ENCODE measurements at places on chromosomes 7 and 10.

- DNase-seq, result no peak
Observed at GRCh38 chr10:100158044-100158805, 27.6 kb downstream of the ERLIN1 start.

- DNase-seq, result no peak
Observed at GRCh38 chr10:132368881-132369635, 27.9 kb upstream of the PWWP2B start.

DNA sequence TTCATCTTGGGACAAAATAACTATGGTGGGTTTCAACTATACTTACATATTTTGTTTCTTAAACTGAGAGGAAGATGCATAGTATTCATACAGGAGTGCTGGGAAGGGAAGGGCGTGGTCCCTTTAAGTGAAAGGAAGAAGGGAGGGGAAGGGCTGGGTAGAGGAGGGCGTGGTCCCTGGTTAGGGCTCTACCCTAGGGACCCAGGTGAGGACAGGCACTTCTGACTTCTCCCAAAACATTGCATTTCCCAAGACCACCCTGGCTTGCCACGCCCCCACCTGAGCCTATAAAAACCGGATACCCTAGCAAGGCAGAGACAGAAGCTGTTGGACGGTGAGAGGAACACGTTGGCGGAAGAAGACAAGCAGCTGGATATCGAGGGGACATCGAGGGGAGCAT is 157.6 kb upstream of the PLXNA4 start:
- DNase-seq, result no peak

- no peak for DNase-seq
Observed at GRCh38 chr10:6141296-6142151, 52.7 kb downstream of the RBM17 start.

- no peak for DNase-seq
Observed at GRCh38 chr7:112422842-112423496, 27.3 kb upstream of the IFRD1 start.

GRCh38 chr7:80445351-80445750 is 66.5 kb downstream of the GNAT3 start:
- no peak for DNase-seq

DNA sequence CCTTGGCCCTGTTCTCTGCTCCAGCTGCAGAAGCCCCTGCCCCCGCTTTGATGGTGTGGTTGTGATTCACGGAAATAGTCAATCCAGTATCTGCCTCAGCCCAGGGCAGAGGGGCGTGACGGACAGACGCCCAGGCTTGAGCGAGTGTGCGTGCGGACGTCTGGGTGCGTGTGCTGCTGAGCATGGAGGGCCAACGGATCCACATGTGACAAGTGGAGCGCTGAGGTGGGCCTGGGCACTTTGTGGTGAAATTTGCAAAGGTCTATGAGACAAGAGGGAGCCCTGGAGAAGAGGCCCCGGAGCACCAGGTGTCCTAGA is 94.4 kb downstream of the WDR37 start:
- DNase-seq, result no peak

DNA sequence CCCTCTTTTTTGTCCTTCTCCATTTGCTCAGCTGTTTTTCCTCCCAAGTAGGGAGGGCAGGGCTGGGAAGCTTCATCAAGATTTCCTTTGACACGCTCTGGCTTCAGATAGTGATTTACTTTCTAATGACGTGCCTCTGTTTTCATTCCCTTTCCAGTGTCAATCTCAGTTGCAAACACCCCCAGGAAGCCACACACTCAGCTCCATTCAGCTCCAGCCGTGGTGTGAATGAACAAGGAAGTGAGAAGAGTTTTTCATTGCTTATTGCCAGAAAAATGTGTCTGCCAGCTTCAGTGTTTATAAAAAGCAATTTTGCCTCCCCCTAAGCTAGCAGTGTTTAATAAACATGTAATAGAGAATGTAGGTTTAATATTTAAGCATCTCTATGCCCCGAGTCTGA is 108.7 kb upstream of the DPP6 start:
- DNase-seq, result no peak

GRCh38 chr7:137091396-137091795 is 222.9 kb downstream of the CHRM2 start:
- no peak for DNase-seq

- DNase-seq, result no peak
Observed at GRCh38 chr10:113176652-113177155, 226.7 kb downstream of the TCF7L2 start.

DNA sequence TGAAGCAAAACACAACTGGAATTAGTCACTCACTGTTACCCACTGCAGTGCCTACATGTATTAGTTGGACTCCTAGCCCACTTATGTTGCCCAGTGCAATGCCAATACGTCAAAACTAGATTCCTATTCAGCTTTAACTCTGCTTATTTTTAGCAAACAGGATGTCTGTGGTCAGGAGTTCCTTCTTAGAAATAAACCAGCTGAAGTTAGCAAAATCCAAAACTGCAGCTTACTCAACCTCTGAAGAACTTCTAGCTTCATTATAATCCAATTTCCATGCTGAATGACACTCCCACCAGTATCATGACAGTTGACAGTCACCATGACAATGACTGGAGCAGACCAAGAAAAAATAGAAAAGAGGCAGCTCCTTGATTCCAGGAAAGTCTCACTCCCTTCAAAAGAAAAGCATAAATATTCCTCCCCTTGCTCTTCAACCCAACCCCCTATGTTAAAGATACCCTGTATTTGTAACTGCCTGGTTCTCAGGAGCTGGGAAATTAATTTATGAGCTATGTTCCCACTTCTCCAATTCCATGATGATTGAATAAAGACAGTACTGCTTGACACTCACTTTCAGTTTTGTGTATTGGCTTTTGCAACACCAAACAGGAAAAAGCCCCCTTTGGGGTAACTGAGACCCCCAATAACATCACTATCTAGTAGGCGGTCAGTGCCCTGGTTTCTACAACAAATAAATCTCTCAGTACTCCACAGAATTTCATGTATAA is 327.4 kb downstream of the SORCS1 start:
- DNase-seq, result no peak

DNA sequence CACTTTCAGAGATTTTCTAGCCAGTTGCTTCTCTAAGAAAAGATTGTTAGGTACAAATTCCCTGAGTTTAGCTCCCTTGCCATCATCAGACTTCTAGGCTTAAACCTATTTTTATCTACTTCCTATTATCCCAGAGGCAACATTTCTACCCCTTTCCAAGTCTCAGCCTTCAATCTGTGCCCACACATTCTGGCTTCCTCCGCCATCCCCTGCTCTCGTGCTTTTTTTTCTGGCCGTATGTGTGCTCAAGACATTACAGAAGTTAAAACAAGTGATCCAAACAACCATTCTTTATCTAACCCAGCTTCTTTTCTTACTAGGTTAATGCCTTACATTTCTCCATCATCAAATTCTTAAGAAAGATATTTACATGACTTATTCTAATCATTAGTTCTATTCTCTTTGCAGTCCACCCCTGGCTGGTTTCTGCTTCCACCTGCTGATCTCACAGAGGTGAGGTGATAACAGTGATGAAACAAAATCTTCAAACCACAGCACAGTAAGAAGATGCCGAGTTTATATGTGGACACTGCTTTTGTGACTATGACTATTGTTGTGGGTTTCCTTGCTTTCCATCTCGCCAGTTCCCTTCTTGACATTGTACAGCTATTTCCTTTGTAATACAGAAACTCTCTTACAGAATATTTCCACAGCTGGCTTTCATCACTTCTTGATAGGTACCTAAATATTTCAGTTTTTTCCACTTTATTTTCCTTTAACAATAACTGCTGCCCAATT is 18.3 kb upstream of the CDK6 start:
- no peak for DNase-seq

DNA sequence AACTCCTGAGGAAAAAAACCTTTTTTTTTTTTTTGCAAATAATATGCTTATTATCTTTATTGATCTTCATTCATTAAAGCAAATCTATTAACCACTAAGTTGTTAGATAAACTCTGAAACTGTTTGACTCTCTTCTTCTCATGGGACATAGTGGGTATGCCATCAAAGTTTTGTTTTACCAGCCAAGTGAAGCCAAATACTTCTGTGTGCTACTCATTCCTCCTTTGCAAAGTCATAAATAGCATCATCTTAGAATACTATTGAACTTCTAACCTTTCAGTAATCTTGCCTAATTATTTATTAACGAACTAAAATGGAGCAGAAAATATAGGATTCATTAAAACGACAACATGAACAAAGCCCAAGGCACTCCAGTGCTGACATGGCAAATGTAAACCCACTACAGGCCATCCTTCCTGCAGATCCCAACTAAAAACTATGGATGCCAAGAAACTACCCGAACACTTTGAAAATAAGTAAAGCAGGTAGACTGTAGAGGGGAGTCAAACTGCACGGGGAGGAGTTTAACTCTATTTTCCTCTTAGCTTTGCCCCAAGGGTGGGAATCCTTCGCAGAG is 61.2 kb upstream of the ODAD2 start:
- no peak for DNase-seq

- no peak for DNase-seq
Observed at GRCh38 chr7:16172366-16172765, 249.0 kb downstream of the CRPPA start.

GRCh38 chr7:72446591-72447462 is 34.7 kb upstream of the CALN1 start:
- DNase-seq, result no peak

DNA sequence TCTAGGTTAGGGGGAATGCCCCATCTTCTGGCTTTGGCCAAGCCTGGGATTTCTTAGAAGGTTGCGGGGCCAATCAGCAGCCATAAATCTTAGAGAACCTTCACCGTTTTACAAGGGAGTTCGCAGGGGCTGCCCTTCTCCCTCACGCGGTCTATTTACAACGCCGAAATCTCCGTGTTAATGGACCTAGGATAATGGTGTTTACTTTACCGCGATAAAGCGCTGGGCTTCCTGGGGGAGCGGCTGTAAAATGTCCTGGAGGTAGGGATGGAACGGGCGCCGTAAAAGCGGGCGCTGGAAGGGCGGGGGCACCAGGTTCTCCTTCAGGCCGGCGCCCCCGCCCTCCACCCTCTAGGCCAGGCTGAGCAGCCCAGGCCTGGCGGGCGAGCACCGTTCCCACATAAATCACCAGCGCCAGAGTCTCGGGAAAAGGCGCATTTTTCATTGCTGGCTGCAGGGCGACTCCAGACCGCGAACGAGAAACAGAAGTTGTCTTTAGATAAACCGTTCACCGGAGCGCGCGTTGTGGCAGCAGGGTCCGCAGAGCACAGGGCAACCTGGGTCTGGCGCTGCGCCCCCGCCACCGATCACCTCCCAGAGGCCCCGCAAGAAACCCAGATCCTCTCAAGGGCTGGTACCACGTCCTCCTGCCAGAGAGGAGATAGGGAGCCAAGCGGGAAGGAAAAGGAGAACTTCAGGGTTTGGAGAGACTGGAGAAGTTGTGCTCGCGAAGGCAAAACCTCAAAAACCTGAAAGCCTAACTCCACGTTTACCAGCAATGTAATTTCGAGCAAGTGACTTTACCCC is 12.5 kb upstream of the NKX2-3 start:
- DNase-seq, result no peak

- no peak for DNase-seq
Observed at GRCh38 chr10:74794531-74794930, 31.9 kb upstream of the KAT6B start.

GRCh38 chr10:2020836-2021235 is 283.5 kb upstream of the ADARB2 start:
- no peak for DNase-seq

All from SK-N-MC (cell line).